Testis (tissue), 5 donors: ENCODE measurements at places on chromosomes 1 and 21.

- no peak for DNase-seq
These were observed 41.8 kb downstream of the LYPLAL1 start for GRCh38 chr1:219215477-219215876.

- DNase-seq = no peak
These were observed 30.0 kb upstream of the MRPS6 start for GRCh38 chr21:34043333-34043732.

DNA sequence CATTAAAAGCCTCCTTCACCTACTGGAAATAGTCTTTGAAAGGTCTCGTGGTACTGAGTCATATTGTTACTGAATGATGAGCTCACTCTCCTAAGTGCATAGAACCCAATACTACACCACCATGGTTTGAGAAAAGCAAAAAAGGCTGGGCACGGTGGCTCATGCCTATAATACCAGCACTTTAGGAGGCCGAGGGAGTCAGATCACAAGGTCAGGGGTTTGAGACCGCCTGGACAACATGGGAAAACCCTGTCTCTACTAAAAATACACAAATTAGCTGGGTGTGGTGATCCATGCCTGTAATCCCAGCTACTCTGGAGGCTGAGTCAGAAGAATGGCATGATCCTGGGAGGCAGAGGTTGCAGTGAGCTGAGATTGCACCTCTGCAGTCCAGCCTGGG, 3.3 kb upstream of the HNRNPCL1 start:
- DNase-seq = no peak

DNA sequence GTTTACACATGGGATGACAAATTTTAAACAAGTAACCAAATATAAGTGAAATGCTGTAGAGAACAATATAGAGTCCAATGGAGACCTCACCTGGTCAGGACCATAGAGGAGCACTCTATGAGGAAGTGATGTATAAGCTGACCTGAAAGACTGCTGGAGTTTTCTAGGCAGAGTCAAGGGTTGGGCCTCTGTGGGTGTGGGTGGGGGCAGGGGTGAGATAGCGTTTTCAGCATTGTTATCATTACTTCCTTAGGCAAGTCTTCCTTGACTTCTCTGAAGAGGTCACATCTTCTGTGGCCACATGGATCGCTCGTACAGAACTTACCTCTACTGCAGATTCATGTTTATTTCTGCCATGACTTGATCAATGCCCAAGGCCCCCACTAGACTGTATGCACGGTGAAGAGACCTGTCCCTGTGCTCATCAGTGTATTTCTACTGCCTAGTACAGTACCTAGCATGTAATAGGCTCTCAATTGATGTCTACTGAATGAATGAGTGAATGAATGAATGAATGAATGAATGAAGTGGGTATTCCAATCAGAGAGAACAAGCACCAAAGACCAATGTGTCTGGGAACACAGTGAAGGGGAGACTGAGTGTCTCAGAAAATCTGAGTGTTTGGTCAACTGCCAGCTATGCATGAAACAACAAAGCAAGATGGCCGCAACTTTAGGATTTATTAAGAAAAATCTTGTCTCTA, 116.5 kb downstream of the RNF220 start:
- no peak for DNase-seq

DNA sequence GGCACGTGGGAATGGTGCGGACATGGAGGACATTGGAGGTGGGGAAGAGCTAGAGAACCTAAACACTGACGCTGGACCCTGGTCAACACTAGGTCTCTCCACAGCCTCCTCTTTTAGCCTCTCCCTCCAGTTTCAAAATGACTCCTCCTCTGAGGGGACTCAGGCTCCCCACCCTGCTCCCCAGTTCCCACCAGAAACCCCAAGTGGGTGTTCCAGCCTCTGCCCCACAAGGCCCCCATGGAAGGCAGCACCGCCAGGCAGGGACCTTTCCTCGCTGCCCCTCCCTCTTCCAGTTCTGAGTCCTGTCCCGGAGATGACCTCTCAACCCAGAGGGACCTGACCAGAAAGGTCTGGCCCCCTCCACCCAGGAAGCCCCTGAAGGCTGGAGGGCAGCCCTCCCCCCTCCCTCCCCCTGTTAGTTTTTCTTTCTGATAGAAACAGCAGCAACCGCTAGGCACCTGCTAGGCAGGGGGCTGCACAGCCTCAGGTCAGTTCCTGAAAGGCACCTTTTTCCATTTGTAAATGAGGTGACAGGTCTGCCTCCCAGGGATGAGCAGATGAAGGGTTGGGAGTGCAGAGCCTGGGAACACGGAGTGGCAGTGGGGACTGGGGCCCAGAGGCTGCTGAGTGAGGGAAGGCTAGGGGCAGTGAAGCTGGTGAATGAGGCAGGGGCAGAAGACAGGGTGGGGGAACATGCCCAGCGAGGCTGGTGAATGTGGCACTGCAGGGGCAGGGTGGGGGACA, 9.3 kb upstream of the ITGB2 start:
- DNase-seq = no peak

GRCh38 chr1:10639011-10639774, 157.3 kb downstream of the CASZ1 start:
- peak; percentile 38 for DNase-seq

DNA sequence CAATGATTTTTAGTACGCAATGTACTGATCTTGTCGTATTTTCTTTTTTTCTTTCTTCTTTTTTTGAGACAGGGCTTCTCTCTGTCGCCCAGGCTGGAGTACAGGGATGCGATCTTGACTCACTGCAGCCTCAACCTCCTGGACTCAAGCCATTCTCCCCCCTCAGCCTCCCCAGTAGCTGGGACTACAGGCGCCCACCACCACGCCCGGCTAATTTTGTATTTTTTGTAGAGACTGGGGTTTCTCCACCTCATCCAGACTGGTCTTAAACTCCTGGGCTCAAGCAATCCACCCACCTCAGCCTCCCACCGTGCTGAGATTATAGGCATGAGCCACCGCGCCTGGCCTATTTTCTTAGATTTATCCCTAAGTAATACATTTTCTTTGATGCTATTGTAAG, 43.9 kb upstream of the COL6A2 start:
- peak; percentile 12 for DNase-seq
